ENCODE measurements at places on chromosomes 6 and 20.

GRCh38 chr6:155765275-155766194 is 309.9 kb upstream of the NOX3 start:
- no peak for DNase-seq

DNA sequence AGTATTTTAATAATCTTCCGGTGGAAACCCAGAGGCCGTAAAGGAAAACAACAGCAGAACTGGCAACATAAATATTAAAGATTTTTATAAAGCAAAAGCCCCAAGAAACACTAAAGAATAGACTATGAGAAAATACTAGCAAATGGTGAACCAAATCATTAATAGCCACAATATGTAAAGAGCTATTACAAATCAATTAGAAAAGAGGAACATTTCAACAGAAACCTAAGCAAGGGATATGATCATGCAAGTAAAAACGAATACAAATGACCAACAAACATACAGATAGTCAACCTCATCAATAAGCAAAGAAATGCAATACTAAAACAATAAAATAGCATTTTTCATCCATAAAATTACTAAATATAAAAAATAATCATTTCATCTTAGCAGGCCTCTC is 3.6 kb downstream of the FBXL4 start:
- no peak for DNase-seq

DNA sequence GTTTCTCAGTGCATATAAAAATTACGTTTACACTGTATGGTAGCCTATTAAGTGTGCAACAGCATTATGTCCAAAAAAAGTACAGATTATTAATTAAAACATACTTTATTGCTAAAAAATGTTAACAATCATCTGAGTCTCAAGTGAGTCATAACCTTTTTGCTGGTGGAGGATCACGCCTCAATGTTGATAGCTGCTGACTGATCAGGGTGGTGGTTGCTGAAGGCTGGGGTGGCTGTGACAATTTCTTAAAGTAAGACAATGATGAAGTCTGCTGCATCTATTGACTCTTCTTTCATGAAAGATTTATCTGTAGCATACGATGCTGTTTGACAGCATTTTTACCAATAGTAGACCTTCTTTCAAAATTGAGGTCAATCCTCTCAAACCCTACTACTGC is 155.1 kb downstream of the BTBD9 start:
- no peak for DNase-seq

DNA sequence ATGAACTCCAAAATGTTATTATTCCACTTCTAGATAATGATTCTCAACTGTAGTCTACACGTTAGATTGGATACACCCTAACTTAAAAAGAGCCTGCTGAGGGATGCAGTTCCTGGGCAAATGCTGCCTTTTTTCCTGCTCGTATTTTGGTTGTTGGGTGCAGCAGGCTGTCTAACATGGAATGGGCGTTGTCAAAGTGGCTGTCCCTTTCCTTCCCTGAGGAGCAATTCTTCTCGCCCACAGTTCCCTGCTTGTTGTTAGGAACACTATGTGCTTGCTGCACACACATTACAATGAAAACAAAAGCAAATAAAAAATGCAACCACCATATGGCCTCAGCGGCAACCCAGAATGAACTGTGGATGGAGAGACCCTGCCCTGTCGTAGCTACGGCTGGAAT is 1.7 kb upstream of the ADGRF5 start:
- DNase-seq, result no peak

GRCh38 chr20:63955281-63955826 is 862 bp downstream of the UCKL1 start:
- no peak for DNase-seq

DNA sequence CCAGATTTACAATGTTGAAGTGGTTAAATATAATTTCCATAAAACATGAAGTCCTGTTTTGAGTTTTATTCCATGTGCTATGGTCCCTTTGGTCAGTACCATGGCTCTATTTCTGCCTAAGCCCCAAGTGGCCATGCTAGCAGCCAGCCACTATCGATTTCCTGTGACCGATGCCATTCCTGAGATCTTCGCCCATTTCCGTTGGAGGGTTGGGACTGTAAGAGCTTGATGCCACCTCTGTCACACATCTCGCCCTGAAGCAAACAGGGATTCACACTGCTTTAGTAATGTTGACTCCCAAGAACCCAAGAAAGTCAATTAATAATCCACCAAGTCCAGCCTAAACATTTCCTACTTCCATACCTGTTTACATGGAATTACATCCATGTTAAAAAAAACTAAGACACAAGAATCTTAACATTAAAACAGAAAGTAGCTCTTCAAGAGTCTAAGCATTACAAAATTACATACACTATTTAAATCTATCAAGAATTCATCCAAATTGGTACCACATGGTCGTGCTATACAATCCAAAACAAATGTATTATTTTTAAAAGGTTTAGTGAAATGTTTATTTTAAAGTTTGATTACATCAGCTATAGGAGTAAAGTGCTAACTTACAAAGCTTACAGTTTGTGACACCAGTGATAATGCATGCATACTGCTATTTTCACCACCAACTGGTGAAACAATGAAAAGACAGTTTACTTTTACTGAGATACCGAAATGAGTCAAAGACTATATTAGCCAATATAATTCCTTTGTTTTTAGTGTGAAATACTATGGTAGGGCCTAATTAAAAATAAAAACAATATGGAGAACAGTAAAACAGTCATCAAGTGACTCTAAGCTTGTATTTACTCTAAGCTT is 2.5 kb downstream of the RBM39 start:
- DNase-seq, result no peak

DNA sequence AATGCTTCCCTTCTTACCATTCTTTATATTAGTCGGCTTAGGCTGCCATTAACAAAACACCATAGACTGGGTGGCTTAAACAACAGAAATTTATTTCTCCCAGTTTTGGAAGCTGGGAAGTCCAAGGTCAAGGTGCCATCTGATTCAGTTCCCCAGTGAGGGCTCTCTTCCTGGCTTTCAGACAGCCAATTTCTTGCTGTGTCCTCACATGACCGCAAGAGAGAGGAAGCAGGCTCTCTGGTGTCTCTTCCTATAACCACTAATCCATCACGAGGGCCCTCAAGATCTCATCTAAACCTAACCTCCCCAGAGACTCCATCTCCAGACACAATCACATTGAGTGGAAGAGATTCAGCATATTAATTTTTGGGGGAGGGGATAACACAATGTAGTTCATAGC is 193.0 kb upstream of the SGK1 start:
- no peak for DNase-seq

DNA sequence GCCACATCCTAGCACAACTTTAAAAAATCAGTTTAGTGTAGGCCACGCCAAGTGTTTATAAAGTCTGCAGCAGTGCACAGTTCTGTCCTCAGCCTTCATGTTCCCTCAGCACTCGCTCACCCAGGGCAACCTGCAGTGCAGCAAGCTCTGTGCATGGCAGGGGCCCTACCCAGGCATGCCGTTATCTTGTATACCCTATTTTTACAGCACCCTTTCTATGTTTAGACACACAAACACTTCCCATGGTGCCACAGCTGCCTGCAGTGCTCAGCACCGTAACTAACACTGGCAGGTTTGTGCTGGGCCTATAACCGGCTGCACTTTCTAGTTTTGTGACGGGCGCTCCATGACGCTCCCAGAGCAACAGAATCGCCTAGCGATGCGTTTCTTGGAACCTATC is 43.8 kb downstream of the ZBTB46 start:
- no peak for DNase-seq

DNA sequence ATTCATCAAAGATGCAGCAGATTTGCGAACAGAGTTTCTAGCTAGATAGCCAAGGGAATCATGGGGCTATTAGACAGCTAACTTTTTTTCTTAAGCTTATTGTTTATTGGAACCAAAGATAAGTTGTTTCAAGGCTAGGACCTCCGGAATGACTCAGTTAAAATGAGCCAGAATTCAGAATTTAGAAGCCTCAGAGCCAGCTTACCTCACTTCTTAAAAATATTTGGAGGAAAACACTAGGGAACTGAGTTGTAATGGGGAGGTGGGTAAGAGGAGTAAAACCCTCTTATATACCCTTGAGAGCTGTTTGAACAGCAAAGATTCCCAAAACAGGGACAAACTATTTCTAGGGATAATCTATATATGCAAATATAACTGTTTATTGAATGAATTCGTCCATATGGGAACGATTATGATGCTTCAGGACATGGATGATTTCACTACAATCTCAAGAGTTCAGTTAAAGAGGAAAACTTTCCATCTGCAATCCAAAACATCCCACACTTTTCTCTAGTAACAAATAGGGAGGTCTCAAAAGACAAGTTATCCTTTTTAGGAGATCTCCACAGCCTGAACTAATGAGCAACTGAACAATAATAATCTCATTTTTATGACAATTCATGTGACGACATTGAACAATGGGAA is 12.6 kb upstream of the CARMIL1 start:
- no peak for DNase-seq

- no peak for DNase-seq
Observed at GRCh38 chr6:46556053-46556452, 64.8 kb upstream of the RCAN2 start.

GRCh38 chr6:16698997-16699868 is 62.0 kb downstream of the ATXN1 start:
- no peak for DNase-seq

GRCh38 chr20:10578607-10579006 is 95.2 kb downstream of the JAG1 start:
- no peak for DNase-seq

- DNase-seq, result no peak
Observed at GRCh38 chr6:159590835-159591234, 102.2 kb downstream of the SOD2 start.

- no peak for DNase-seq
Observed at GRCh38 chr20:52047811-52048764, 143.5 kb downstream of the ZFP64 start.

GRCh38 chr6:26372308-26373144 is 7.5 kb downstream of the BTN3A2 start:
- no peak for DNase-seq

DNA sequence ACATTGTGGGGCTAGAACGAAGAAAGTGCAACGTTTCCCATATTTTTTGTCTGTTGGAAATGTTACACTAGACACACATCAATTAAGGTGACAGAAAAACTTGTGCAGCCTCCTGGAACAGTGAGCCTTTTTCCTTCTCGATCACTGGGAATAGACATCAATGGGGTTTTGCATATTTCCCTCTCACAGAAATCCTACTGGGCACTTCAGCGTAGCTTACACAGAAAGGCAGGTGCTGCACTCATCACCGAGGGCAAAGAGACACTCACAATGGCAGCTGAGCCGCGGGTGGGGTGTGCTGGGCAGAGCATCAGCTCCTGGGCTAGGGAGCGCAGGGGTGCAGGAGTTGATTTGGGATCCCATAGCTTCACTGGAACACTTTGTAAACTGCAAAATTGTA is 64.5 kb downstream of the THBS2 start:
- no peak for DNase-seq

GRCh38 chr20:10659651-10660601 is 13.9 kb downstream of the JAG1 start:
- DNase-seq, result no peak

DNA sequence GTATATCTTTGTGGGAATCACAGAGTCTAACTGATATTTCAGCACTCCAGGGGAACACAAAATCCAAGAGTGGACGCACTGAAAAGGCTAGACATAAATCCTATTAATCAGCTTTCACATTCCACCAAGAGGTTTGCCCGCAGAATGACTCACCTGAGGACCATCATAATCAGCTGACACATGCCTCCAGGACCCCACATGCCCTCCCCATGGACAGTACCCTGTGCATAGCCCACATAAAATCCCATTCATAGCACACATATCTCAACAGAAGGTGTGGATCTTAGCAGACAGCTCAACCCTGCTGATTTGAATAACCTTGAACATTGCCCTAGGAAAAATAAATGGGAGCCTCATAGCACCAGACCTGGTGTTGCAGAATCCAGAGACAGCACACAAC is 246.8 kb upstream of the TENT5A start:
- no peak for DNase-seq

DNA sequence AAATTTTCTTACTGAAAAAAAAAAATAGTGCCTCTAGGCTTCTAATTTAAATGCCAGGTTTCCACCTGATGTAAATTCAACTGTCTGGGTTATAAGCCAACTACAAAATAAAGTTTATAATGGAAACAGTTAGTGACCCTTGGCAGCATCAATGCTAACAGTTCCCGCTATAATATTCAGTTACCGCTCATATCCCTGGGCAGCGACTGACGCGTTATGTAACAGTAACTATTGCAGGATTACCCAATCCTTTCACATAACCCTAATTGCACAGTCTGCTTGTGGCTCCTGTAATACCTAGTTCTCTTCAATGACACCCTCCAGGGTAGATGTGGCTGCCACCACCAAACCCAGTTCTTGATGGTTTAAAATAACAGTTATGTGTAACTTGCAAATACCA is 208.6 kb downstream of the MOXD1 start:
- no peak for DNase-seq

- no peak for DNase-seq
Observed at GRCh38 chr6:5899216-5900045, 107.3 kb downstream of the NRN1 start.

- peak; percentile 74 for DNase-seq
Observed at GRCh38 chr6:43491750-43492661, 14.6 kb downstream of the TJAP1 start.

- DNase-seq, result no peak
Observed at GRCh38 chr6:2387445-2387844, 142.0 kb upstream of the GMDS start.

DNA sequence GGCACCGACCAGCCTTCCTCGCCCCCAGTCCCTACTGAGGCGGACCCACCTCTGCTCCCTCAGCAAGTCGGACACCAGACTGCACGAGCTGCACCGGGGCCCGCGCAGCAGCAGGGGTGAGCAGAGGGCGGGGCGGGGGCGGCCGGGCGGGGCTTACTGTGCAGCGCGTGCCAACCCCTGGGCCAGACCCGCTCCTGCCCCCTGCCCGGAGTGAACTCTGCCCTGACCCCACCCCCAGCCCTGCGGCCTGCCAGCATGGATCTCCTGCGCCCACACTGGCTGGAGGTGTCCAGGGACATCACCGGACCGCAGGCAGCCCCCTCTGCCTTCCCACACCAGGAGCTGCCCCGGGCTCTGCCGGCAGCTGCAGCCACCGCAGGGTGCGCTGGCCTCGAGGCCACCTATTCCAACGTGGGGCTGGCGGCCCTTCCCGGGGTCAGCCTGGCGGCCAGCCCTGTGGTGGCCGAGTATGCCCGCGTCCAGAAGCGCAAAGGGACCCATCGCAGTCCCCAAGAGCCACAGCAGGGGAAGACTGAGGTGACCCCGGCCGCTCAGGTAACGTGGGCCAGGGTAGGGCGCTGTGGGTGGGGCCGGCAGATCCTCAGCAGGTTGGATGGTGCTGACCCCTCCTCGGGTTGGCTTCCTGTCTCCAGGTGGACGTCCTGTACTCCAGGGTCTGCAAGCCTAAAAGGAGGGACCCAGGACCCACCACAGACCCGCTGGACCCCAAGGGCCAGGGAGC is 1.5 kb upstream of the SLC2A4RG start:
- DNase-seq, result no peak

DNA sequence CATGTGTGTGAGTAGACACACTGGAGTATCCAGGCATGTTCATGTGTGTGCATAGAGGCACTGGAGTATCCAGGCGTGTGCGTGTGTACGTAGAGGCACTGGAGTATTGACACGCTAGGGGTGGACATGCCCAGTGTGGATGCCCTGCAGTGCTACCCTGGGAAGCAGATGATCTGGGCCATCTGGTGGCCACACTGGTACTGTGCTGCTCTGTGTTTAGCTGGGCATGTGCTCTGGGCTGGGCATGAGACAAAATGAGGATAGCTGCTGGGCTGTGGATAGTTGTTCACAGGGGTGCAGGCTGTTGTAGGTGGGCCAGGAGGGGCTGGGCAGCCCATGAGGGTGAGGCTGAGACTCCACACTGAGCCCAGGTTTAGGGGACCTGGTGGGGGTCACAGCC is 24.0 kb upstream of the NPBWR2 start:
- DNase-seq, result no peak

GRCh38 chr6:106470316-106470715 is 109.8 kb downstream of the CRYBG1 start:
- DNase-seq, result no peak

Data from anterior cingulate cortex (tissue), 58 donors.